ENCODE measurements at places on chromosomes 5 and 9. TPM values are rescaled to one million over a fixed set of nuclear protein-coding genes. Genes with fewer than 3 reads are reported as not detected.

- no peak for DNase-seq
Measured at GRCh38 chr9:126620478-126620877, 6.8 kb downstream of the LMX1B start.

DNA sequence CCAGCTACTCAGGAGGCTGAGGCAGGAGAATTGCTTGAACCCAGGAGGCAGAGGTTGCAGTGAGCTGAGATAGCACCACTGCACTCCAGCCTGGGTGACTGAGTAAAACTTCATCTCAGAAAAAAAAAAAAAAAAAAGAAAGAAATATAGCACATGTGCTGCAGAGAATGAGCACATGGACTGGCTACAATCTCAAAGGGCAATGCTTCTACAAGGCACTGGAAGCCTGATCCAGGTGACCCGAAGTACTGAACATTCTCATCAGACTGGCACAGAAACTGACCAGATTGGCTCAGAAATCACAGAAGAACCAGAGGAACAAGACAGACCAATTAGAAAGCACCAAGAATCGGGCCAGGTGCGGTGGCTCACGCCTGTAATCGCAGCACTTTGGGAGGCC is 4.8 kb downstream of the DYNC2I2 start:
- DNase-seq = no peak

DNA sequence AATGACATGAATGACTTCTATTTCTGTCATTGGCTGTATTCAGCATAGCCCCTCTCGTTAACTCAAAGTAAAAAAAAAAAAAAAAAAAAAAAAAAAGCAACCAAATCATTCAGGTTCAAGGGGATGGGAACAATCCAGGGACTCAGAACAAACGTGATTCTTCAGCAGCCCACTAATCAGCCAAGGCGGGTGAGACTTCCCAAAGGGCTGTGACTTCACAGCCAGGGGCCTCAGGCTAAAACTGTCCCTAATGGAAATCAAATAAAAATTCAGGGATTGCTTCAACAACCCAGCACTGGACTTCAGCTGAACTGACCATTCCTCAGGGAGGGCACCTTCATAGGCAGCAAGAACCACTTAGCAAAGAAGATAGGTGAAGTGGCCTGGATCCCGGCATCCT is 86.2 kb upstream of the FAM169A start:
- no peak for DNase-seq

Gene FAM163B
- total RNA-seq = not detected

All from HFFc6 (cell line).